ENCODE measurements at places on chromosomes 7 and 10.

DNA sequence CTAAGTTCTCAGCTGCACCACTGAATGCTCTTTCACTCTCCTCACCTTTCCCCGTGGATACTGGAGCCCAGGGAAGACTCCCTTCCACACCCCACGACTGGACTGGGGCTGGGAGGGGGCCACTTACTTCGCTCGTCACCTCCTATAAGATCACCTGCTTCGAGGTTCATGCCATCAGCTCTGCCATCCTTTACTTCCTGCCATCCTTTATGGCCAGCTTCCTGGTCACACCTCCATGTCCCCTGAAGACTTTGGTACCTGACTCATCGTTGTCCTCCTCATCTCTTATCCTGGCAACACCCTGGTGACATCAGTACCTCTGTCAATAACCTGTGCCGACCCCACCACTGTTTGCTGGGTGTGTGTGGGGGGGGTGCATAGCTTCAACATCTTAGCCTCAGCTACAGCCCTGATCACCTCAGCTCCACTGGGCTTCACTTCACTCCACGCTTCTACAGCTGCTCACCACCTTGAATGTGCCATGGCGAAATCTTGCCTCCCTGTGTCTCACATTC, 8.7 kb upstream of the VDAC2 start:
- no peak for DNase-seq

GRCh38 chr7:16747102-16747501, 6.5 kb upstream of the TSPAN13 start:
- DNase-seq, result no peak

DNA sequence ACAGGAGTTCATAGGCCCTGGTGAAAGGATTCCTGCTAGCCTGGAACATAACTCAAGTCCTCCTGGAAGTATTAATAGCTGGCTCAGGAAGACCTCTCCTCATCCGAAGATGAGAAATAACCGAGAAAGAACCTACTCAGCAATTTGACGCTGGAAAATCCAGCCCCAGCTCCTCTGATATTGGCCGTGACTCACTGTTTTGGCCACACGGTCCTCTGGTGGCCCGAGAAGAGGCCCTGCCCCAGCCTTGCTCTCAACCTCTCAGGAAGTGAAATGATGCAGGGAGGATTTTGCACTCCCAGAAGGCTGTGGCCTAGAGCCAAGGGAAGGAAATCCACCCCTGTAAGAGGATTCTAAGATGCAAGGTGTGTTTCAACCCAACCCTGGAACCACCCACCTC, 121.6 kb downstream of the MTPAP start:
- DNase-seq, result no peak

- no peak for DNase-seq
Observed at GRCh38 chr10:104127411-104127810, 5.4 kb downstream of the SFR1 start.

DNA sequence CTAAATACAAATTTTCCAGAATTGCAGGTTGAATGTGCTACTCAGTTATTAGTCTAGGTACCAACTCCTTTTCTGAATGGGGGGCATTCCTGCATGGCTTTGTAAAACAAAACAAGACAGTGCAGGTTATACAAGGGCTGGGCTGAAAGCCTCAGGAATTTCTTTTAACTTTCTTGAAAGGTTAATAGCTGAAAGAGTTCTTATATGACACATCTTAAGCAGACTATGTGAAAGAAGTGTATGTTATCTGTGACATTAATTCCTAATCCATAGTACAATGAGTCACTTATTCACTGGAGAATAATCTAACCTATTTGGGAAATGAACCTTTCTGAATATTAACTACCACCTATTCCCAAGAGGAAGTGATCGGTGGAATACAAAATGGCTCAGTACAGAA, 115.6 kb upstream of the FAM133B start:
- no peak for DNase-seq

DNA sequence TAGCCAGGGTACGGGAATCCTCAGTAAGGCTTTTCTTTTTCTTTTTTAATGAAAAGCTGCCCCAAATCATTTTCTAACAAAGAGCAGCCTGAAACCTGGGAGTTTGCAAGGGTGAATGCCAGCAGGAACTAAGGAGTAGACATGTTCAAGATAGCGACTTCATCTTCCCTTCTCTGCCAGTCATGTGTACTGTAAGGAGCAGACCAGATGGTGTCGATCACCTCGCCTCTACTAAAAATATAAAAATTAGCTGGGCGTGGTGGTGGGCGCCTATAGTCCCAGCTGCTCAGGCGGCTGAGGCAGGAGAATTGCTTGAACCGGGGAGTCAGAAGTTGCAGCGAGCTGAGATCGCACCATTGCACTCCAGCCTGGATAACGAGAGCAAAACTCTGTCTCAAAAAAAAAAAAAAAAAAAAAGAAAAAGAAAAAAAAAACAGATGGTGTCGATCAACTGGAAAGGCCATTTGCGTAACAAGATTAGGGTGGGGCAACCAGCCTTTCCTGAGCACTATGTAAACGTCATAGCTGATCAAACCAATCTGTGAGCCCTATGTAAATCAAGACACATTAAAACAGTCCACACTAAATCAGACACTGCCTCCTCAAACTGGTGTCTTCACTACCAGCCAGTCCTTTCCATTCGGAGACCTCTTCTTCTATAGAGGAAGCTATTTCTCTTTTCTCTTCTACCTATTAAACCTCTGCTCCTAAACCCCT, 33.8 kb downstream of the NOLC1 start:
- DNase-seq, result no peak
